Right forelimb (tissue), 1 donor: ENCODE measurements at places on chromosomes 12 and 14.
A peak's percentile ranks its signal among the peaks of the same experiment; 100 is the strongest.

- DNase-seq, result peak; percentile 24
These were observed 53.7 kb upstream of the DDX11 start for GRCh38 chr12:31019976-31020375.

GRCh38 chr12:3168223-3169221 is 91.3 kb downstream of the TSPAN9 start:
- DNase-seq, result no peak

- DNase-seq, result no peak
These were observed 111.2 kb downstream of the LRRIQ1 start for GRCh38 chr12:85147331-85147730.

GRCh38 chr14:104784846-104785707 is 10.5 kb downstream of the AKT1 start:
- DNase-seq, result no peak

- no peak for DNase-seq
These were observed 91.4 kb upstream of the ALX1 start for GRCh38 chr12:85188619-85189018.

- no peak for DNase-seq
These were observed 41.3 kb upstream of the C12orf71 start for GRCh38 chr12:27123642-27124041.

DNA sequence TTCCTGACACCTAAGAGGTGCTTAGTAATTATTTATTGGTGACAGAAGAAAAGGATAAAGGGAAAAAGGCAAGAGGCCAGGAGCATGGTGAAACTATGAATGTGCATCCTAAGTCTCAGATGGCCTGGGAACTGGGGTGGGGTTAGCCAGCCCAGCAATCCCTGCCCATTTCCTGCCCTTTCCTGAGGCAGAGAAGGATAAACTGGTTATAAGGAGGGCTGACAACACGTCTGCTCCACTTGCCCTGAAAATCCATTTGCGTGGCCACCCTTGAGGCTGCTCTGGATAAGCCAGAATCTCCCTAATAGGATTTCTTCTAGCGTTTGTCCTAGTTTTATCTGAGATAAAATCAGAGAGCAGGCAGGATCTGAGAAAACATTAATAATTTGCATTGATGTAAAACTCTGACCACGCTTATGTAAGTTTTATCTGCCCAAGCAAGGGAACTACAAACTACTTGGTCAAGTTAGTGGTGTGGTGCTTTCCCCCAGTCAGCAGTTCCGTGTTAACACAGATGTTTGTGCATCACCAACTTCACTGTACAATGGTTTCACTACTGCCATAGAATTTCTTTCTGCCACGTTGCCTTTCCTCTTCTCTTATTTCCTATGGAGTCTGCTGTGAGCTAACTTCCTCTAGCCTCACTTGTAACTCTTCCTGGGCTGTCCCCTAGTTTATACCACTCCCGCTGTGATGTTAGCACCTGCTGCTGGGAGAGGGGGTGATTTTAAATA is 392.7 kb downstream of the RPS29 start:
- DNase-seq, result no peak

GRCh38 chr14:91219517-91220389 is 24.8 kb downstream of the GPR68 start:
- DNase-seq, result no peak

GRCh38 chr12:86331012-86331411 is 74.8 kb upstream of the MGAT4C start:
- no peak for DNase-seq

- DNase-seq, result no peak
These were observed 34.1 kb upstream of the ITPR2 start for GRCh38 chr12:26867080-26867479.

- no peak for DNase-seq
These were observed 54.2 kb downstream of the FNTB start for GRCh38 chr14:65040666-65041433.

GRCh38 chr12:111685322-111685810 is 390 bp downstream of the BRAP start:
- DNase-seq, result no peak

DNA sequence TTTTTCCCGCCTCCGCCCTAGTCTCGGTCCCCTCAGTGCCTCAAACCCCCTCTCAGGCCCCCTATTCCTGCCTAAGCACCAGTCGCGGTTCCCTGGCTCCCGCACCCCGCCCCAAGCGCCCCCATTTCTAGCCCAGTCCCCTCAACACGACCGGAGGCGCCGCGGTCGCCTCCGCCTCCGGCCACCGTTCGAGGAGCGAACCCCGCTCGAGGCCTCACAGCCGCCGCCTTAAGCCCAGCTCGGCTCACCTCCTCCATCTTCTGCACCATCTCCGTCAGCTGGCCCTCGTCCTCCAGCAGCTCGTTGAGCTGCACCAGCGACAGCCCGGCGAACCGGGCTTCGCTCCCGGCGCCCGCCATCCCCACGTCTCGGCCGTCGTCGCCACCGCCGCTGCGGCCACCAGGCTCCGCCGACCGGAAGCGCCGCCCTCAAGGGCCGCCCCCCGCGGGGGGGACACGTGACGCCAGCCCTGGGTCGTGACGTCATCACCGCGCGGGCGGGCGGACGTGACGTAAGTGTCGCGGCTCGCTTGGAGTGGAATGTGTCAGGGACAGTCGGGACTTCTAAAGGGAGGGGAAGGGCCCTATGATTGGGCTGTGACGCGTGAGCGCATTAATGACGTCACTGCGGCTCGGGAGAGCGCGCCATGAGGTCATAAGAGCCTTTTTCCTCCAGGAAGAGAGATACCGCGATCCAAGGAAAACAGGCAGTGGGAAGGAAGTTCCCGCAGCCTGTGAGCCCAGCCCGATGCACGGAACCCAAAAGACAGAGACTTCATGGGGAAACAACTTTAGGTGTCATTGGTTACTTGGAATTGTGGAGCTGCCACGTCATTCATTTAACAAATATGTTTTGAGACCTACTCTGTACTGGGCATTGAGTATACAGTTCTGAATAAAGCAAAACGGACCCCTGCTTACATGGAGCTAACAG is at the start of gene VPS37B:
TSS of gene VPS37B (minus strand) at position 421 of the 933 bp plus-strand sequence. CDS start at position 359, 62 bp downstream.
- peak; percentile 93 for DNase-seq

DNA sequence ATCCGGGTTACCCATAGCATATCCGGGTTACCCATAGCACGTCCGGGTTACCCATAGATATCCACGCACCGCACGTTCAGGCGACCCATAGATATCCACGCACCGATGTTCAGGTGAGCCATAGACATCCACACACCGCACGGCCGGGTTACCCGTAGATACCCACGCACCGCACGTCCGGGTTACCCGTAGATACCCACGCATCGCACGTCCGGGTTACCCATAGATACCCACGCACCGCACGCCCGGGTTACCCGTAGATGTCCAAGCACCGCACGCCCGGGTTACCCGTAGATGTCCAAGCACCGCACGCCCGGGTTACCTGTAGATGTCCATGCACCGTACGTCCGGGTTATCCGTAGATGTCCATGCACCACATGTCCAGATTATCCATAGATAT is 60.3 kb upstream of the SYT1 start:
- DNase-seq, result no peak

DNA sequence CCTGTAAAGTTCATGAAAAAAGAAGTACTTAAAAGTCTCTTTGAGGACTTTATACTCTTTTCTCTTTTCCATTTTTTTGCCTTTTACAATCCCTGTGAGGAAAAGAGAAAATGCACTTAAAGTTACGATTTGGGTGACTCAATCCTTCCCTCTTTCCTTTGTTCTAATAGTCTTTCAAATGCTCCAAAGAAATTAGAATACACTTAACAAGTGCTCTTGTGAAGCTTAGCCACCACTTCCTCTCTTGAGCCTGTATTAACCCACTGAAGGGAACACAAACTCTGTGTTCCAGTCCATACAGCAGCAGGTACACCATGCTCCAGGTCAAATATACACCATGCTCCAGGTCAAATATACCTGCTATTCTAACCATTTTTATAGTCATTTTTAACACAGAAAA is 581.1 kb upstream of the MGAT4C start:
- no peak for DNase-seq

- DNase-seq, result no peak
These were observed 571.4 kb downstream of the NOVA1 start for GRCh38 chr14:26026384-26026783.

DNA sequence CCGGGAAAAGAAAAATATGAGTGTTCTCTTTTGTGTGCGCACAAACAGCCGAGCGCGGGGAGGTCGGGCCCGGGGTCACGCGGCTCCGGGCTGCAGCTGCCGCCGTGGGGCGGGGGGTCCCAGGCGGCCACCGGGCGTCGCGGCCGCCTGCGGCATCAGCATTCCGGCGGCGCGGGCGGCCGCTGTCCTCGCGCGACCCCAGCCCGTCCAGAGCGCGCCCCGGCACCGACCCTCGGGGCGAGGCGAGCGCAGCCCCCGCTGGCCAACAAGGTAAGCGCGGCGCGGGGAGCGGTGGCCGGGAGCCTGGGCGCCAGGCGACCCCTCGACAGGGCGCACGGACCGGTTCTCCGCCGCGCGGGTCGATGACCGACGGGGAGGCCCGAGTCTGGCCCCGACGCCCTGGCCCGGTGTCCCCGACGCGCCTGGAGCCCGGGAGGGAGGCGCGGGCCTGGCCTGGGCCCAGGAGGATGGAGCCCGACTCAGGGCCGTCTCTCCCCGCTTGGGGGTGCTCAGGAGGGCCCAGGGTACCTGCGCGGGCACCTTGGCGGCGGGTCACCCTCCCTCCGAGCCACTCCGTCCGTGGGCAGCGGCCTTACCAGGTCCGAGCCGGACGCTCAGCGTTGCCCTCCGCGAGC is 103.9 kb upstream of the DIO3 start:
- no peak for DNase-seq

- DNase-seq, result no peak
These were observed 158.6 kb upstream of the PARP11 start for GRCh38 chr12:4031703-4032291.

GRCh38 chr12:78562368-78563205 is 302.0 kb upstream of the SYT1 start:
- DNase-seq, result no peak

DNA sequence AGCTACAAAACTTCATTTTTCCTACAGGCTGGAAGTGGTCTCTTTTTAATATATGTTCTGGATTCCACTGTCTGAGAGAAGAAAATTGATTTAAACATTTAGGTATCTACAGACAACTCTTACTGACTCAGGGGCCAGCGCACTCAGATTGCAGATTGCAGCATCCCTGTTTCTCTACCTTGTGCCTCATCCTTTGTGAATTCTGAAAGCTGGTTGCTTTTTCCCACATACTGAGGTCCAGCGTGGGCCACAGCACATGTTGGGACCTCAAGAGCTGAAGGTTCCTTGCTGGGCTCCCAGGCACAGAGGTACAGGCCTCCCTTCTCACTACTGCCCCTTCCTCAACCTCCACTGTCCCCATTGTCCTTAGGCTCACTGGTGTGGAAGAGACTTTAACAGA is 101.7 kb upstream of the CCDC175 start:
- no peak for DNase-seq

DNA sequence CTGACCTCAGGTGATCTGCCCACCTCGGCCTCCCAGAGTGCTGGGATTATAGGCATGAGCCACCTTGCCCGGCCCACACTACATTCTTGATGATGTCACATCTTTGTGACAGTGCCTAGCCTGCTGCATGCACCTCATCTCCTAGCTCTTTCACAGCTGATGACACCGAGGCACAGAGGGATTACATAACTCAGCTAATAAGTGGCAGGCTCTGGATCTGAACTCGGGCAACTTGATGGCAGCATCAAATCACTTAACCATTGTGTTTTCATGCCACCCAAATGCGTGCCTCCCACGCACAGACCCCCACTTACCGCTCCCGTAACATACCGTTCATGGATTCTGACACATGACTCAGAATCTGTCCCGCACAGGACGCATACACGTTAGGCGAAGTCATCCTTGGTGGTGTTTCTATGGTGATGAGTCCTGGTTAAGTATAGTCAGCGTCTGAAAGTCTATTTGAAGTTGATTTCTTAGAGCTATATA is 7.4 kb downstream of the TMEM120B start:
- no peak for DNase-seq

GRCh38 chr12:3662521-3662921 is 90.4 kb downstream of the CRACR2A start:
- no peak for DNase-seq

- no peak for DNase-seq
These were observed 1.6 kb upstream of the ACTR6 start for GRCh38 chr12:100199023-100199346.

- DNase-seq, result no peak
These were observed 4.3 kb upstream of the FBRSL1 start for GRCh38 chr12:132485619-132486018.

DNA sequence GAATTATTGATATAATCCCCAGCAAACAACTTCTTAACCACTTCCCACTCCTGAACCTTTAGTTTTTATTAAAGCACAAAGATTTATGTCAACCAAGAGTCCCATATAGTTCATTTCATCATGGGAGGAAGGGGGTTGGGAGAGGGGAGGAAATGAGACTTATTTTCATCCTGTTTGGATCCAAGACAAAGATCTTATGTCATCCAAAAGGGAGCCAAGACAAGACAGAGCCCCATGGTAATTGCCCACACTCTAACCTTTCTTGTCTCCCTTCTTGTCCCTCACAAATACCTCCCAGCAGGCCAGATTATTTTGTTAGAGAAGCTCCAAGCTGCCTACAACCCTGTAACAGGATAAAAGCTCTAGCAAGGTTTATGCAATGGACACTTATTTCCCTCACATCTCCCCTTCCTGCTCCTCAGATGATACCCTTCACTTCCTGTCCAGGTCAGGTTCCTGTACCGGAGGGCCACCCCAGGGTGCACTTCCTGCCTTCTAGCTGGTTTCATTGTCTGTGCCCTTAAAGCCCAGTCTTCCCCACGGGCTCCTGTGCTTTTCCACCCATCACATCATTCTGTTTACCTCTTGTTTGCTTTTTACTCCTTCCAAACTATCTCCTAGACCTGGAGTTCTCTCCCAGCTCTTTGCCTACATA is 123.7 kb upstream of the MDM1 start:
- DNase-seq, result no peak

DNA sequence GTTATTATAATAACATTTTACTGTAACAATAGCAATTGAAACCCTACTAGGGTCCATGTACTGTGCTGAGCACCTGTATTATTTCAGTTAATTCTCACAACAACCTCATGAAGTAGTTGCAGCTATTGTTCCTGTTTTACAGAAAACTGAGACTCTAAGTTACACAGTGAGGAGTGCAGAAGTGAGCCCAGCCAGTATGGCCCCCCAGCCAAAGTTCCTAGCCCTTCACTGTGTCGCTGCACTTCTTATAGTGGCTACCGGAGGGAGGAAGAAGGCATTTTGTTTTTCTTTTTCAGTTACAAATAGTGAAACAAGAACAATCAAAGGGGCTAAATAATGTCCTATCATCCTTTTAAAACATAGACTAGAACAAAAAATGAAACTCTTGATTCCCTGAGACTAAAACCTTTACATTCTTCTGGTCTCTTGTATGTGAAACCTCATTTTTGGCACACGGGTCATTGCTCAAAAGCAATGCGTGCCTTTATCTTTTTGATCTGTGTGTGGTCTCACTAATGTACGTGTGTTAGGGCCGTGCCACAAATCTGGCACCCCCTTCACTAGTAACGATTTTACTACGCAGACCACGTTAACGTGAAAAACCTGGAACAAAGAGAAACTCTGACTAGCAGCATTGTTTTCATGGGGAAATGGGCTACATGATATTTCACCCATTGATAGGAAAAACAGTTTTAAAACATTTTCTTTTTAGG is 88.7 kb downstream of the LLPH start:
- no peak for DNase-seq
